ENCODE measurements at places on chromosomes 7 and 10.

- DNase-seq = no peak
Measured at GRCh38 chr7:111958896-111959295, 247.3 kb downstream of the DOCK4 start.

DNA sequence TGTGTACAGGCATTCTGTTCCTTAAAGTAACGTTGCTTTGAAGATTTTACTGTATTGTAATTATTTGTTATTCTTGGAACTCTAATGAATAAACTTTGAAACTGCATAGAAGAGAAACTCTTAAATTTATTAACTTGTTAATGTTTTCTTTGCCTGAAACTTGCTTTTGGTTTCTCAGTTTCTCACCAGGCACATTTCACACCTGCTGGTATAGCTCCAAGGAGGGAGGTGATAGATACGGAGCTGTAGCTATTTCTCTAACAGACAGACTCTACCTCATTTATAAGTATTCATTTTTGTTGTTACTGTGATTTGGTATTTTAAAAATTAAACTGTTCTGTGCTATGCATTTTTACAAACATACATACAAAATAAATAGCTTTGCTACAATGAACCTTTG lies 32.7 kb downstream of the R3HCC1L start:
- DNase-seq = no peak

DNA sequence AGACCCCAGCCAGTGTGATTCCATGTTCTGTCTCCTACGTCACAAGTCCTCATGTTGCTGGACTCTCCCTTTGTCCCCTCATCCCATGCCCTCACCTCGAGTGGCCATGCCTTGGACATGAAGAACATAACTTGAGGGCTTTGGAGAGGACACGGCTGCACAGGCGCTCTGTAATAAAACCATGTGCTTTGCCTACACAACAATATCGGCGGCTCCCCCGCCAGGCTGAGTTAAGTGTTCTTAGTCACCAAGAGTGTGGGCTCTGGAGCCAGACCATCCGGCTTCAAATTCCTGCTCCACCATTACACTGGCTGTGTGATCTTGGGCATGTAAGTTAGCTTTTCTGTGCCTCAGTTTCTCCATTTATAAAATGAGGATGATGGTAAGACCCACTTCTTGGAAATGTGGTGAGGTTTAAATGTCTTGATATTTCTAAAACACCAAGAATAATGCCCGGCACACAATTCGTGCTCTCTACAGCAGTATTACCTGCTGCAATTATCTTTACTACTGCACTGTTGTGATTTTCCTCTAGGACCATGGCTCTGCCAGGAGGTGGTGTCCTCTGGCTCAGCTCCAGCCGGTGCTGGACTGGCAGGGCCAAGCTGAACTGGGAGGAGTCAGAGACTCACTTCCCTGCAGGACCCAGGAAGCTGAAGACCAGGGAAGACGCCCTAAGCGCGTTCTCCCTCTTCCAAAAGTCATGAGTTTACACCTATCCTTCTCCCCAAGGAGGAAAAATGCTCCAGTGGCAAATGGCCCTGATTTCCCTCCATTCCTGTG lies 15.7 kb downstream of the SLIT1 start:
- no peak for DNase-seq

GRCh38 chr7:130309986-130310385 lies 17.0 kb downstream of the CPA4 start:
- no peak for DNase-seq

GRCh38 chr10:101816913-101817336 lies 1.3 kb downstream of the OGA start:
- DNase-seq = no peak

DNA sequence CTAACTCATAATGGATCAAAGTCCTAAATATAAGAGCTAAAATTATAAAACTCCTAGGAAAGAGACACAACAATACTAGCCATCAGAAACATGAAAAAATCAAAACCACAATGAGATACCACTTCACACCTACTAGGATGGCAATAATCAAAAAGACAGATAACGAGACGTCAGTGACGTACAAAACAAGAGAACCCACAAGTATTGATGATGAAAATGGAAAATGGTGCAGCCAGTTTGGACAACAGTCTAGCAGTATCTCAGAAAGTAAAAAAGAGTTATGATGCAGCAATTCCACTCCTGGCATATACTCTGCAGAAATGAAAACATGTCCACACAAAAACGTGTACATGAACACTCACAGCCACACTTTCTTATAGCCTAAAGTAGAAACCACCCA lies 173.5 kb downstream of the SRPK2 start:
- DNase-seq = no peak

- DNase-seq = no peak
Measured at GRCh38 chr7:149761307-149761706, 12.1 kb downstream of the ZNF467 start.

DNA sequence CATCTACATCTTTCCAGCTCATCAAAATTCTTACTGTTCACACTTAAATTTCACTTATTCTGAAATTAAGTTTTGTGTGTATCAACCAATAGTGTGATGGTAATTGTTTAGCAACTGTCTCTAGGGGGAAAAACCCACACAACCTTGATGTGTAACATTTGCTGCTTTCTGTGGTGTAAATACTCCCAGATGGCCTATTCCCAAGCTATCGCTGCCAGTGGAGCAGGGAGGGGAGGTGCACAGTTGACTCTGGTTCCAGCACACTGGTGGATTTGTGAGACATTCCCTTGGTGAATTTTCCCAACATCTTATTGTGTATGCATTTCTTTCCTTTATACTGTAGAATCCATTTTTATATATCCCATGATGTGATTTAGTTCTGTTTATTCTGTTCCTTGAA lies 275.9 kb upstream of the SHH start:
- DNase-seq = no peak

- no peak for DNase-seq
Measured at GRCh38 chr7:108016841-108017775, 14.1 kb upstream of the LAMB1 start.

- no peak for DNase-seq
Measured at GRCh38 chr7:2017481-2017891, 215.3 kb downstream of the MAD1L1 start.

Measured in frontal cortex (tissue), 4 donors.